Activated T-helper 1 cell treated with anti-CD3 and anti-CD28 coated beads, Interleukin-2, amount 50 U/mL, for 16 hours (primary cell): ENCODE measurements at places on chromosomes 4 and X.
A peak's percentile ranks its signal among the peaks of the same experiment; 100 is the strongest.

DNA sequence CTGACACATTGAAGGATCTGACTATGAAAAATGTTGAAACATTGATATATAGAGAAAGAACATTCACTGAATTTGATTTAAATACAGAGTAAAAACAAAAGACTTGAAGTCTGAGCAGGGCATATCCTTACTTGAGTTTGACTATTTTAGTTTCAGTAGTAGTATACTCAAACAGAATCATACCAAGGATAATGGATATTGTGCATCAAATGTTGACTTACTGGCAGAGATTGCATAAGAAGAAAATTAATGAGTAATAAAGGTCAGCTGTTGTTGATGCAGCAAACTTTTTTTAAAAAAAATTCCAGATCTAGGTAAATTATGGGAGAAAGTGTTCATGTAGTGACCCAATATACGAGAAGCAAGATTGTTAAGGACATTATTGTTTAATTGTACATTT is 94.5 kb upstream of the APOOL start:
- no peak for DNase-seq

DNA sequence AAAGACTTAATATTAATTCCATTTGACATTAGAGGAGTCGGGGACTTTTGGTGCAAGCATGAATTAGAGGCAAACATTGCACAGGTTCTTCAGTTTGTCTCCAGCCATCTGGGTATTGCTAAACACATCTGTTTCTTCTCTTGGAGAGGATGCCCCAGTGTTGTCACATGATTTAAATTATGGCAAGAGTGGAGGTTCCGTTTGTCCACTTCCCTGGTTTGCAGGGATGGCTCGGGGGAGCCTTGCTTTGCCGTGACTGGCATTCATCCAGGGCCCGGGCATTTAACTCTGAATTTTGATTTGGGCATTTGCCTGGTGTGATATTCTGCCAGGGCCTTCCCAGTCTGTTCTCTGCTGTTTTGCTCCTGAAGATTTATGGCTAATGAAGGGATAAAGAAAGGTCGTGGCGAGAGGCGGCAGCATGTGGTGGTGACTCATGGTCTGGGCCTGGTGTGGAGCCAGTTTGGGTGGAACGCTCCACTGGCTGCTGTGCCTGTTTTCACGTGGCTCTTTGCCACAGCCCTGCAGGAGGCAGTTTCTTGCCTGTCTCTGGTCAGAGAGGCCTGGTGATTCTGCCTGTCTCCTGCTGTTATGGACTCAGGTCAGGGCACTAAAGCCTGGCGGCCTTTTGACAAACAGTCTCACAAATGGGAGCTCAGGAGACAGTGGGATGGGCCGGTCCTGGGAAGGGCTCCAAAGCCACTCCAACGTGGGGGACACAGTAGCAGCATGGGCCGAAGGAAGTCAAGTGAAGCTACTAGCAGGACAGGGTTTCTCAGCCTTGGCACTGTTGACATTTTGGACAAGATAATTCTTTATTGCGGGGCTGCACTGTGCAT is 99.4 kb upstream of the PGRMC2 start:
- DNase-seq: no peak

GRCh38 chrX:49282647-49283011 is 13.0 kb downstream of the PPP1R3F start:
- no peak for DNase-seq

DNA sequence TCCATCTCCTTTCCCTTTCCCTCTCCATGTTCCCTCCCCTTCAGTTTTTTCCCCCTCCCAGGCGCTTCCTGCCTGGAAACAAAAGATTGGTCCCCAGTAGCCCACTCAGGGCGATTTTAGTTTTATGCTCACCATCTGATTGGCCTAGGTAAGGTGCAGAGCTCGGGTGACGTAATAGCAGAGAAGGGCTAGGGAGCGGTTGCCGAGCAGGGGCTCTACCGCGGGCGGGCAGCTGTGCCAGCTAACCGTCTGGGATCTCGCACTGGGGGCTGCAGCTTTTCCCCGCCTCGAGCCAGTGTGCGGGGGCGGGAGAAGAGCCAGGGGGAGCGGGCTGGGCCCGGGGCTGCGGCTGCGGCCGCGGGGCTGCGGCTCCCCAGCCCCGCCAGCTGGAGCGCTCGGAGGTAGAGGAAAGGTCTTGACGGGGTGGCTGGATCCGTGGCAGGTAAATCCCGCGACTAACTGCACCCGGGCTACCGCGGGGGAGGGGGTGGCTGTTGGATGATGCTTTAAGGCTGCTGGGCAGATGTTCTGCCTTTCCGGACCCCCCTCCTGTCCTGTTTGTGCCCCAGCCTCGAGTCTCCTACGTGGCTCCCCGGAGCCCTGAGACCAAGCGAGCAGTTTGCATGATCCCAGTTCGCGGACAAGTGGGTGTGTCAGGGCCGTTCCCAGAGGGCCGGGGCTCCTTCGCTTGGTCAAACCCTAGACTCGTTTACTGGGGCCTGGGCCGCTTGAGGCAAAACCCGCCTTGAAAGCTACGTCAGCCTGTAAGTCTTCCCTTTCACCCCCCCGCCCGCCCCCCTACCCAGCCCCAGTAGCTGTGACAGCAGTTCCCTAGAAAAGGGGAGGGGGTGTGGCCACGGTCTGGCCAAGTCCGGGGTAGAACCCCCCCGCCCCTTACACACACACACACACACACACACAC is at the start of gene PAK3:
Gene PAK3, plus strand, starts transcription at position 218 of the 922 bp plus-strand sequence. CDS start 26,913 bp downstream, outside the sequence.
- DNase-seq: no peak

DNA sequence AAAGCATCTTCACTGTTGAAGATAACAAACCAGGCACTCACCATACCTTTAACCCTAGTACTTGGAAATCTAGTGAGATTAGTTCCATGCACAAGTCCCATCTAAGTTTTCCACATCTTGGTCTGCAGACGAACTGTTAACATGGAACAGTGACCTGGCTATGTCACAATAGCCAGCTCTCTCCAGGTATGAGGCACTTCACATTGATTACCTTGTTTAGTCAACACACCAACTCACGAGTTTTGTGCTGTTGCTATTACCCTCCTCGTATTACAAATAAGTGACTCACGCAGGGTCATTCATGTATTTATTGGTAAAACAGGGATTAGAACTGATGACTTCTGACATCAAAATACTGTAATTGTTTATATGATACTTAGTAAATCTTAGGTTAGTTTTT is 36.4 kb upstream of the FRAS1 start:
- DNase-seq: no peak

DNA sequence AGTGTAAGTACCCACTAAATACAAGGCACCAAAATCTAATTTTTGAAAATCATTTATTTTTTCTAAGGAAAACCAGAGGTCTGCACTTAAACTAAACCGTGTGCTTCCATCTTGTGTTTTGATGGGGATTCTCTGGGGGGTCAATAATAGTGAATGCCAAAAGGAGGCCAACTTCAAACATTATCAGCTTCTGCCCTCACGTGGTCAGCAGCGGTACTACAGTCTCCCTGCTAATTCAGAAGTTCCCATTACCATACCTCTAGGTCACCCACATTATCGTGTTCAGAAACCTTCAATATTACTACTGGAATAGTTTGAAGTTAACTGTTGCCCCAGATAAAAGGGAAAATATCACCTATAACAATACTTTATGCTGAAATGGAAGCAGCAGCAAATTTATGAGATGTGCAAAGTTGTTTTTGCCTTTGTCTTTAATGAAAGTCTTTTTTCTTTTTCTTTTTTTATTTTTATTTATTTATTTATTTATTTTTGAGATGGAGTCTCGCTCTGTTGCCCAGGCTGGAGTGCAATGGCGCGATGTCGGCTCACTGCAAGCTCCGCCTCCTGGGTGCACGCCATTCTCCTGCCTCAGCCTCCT is 17.3 kb downstream of the CTPS2 start:
- DNase-seq: peak; percentile 20

GRCh38 chr4:119471259-119471658 is 149.3 kb upstream of the FABP2 start:
- no peak for DNase-seq

DNA sequence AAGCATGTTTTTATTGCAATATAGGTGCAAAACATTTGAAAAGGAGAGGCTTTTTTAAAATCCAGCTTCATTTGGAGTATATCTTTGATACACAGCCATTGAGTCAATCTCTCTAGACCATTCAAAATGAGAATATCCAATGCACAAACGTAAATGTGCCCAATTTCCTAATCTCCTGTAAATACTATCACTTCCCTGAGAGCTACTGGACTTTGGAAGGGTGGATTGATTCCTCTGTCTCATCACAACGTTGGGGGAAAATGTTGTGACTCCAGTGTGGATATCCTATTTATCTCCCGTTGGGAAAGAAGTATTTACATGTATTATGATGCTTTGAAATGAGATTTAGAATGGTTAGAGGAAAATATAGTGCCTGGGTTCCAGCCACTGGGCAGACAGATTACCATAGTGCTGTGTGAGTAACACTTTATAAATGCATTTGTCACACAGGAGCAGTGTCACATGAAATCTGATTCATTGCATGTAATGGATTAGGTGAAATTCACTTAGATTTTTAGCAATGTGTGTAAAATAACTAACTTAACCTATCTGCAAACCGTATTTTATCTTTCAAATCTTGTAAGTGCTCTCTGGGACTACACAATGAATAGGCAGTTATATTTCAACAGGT is 64.4 kb upstream of the VCX3A start:
- DNase-seq: no peak

DNA sequence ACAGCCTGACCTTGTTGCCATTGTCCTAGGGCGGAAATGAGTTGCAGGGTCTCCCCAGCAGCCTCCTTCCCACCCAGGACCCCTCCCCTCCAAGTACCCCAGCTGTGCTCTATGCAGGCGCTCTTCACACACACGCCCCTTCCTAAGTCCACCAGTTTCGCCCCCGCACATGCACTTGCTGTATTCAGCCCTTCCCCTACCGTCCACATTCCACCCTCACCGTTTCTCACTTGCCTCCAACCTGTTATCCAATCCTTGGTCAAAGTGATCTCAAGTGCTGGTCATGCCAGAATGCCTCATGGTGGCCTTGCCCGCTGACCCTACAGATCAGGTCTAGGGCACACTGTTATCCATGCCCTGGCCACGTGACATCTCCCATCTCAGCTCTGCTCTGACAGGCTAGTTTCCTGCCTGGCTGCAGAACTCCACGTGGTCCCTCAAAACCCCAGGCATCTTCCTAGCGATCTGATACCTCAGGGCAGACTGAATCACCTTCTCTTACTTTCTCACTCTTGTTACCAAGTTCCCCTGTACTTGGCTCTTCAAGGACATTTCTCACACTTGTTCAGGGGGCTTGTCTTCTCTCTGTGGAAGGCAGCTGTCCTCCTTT is 39.7 kb downstream of the NSG1 start:
- DNase-seq: no peak

DNA sequence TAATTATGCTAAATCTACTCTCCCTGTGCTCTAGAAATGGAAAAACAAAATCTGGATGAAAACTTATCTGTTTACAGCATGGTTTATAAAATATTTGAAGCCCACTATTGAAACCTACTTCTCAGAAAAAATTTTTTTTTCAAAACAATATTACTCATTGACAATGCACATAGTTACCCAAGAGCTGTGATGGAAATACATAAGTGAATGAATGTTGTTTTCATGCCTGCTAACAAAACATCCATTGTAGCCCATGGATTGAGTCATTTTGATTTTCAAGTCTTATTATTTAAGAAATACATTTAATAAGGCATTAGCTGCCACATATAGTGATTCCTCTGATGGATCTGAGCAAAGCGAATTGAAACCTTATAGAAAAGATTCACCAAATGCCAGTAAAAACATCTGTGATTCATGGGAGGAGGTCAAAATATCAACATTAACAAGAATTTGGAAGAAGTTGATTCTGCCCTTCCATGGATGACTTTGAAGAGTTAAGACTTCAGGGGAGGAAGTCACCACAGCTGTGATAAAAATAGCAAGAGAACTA is 144.7 kb upstream of the HHIP start:
- no peak for DNase-seq

DNA sequence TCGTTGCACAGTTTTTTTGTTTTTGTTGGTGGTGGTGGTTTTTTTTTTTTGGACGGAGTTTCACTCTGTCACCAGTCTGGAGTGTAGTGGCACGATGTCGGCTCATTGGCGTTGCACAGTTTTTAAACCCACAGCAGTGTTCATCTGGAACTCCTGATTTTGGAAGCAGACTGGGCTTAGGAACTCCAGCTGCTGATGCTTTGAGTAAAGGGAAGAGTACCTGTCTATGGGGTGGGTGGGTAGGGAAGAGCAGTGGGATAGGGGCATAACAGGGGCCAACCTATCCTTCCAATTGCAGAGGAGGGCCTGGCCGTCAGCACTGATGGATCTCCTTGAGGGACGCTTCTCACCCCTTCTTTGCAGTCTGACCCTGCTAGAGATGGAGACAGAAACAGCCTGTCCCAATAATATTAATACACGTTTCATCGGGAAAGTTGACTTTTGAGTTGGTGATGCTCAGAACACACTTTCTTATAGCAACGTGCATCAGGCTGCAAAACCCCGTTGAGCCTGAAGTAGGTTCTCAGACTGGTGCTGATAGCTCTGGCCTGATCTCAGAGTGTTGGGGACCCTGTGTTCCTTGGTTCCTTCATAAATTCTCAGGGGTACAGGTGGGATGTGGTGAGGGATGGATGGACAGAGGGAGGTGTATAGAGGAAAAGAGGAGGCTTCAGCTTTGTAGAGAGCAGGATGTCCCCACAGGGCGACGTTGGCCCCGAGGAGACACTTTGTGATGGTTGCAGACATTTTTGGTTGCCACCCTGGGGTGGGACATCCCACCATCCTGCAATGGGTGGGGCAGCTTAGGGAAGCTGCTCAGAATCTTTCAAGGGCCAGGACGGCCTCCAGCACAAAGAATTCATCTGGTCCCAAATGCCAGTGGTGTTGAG is 2.3 kb downstream of the CD99 start:
- DNase-seq: no peak

DNA sequence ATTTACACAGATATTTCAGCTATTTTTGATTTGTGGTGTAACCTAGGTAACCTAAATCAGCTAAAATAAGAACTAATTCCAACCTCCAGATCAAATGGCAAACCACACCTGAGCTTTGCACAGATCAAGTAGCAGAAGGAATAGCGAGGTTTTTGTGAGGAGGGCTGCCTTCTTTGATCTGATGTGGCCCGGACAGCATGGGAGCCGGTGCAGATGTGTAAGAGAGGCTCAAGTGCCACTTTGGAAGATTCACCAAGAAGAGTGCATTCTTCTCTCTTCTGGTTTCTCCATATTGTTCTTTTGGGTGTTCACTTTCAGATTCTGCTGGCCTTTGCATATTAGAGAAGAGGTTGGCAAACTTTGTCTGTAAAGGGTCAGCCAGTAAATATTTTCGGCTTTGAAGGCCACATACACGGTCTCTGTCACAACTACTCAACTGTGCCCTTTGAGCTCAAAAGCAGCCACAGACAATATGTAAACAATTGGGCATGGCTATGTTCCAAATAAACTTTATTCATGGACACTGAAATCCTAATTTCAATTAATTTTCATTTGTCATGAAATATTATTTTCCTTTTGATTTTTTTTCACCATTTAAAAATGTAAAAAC is 78.9 kb upstream of the FAM9C start:
- DNase-seq: no peak

DNA sequence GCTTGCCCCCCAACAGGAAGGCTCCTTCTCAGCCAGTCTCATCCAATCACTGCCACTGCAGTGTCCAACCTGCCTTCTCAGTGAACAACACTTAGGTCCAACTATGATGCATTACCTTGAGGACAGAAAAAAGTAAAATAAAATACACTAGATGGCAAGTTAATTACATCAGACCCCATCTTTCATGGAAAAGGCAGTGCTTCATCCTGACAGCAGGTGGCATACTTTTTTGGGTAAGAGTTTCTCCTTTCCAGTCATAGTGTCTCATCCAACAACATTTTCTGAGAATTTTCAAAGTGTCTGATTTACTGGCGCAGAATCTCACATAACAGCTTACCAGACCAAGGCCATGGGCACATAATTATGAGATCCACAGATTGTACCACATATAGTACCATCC is 1742.8 kb downstream of the PCDH7 start:
- DNase-seq: no peak
